ENCODE measurements at places on chromosomes 6 and 20. TPM values are rescaled to one million over a fixed set of nuclear protein-coding genes. Genes with fewer than 3 reads are reported as not detected.

TCF15 gene
- total RNA-seq: under 0.01 TPM

C6orf141 gene
- total RNA-seq: not detected

AVP gene
- not detected for total RNA-seq

SLC9A8 gene
- 10.5 TPM for total RNA-seq

APCDD1L gene
- total RNA-seq: under 0.01 TPM

PXMP4 gene
- 6.9 TPM for total RNA-seq

CLPSL2 gene
- total RNA-seq: not detected

HSPA12B gene
- total RNA-seq: under 0.01 TPM

VSTM2L gene
- 0.31 TPM for total RNA-seq

KCNB1 gene
- not detected for total RNA-seq

KCNK5 gene
- 0.15 TPM for total RNA-seq

GJA10 gene
- not detected for total RNA-seq

BTBD3 gene
- total RNA-seq: 25.5 TPM

ZSWIM3 gene
- 4.9 TPM for total RNA-seq

BPIFA2 gene
- total RNA-seq: not detected

CRYBG1 gene
- total RNA-seq: 2.2 TPM

OXT gene
- total RNA-seq: not detected

SLC17A1 gene
- not detected for total RNA-seq

DCDC2 gene
- 0.34 TPM for total RNA-seq

HS3ST5 gene
- total RNA-seq: not detected

ACSS2 gene
- 80.0 TPM for total RNA-seq

RWDD2A gene
- total RNA-seq: 2.7 TPM

CALHM4 gene
- not detected for total RNA-seq

DEFB124 gene
- not detected for total RNA-seq

PGBD1 gene
- 4.5 TPM for total RNA-seq

DAAM2 gene
- 92.7 TPM for total RNA-seq

RNF182 gene
- 19.6 TPM for total RNA-seq

DEFB112 gene
- total RNA-seq: not detected

BANF2 gene
- total RNA-seq: not detected

CST5 gene
- not detected for total RNA-seq

TAGAP gene
- not detected for total RNA-seq

SMOC2 gene
- not detected for total RNA-seq

HCRTR2 gene
- not detected for total RNA-seq

HUS1B gene
- 1.1 TPM for total RNA-seq

SLC26A8 gene
- total RNA-seq: not detected
